Natural killer cell (primary cell): ENCODE measurements at places on chromosomes 3 and 15. TPM values are rescaled to one million over a fixed set of nuclear protein-coding genes. Genes with fewer than 3 reads are reported as not detected.

The COL6A5 gene
- total RNA-seq, result not detected

DNA sequence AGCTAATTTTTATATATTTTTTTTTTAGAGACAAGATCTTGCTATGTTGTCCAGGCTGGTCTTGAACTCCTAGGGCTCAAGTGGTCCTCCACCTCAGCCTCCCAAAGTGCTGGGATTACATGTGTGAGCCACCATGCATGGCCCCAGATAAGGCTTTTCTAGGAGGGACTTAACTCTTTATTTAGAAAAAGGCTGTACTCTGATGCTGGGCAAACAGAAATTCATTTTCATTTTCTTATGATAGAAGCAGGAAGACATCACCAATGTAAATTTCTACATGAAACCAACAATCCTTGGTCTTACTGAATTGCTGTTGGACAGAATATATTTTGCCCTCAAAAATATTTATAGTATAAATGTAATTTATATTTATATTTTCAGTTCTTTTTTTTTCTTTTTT lies 9.6 kb downstream of the NIPA1 start:
- peak overlapping the region; percentile 52 for H3K27ac ChIP-seq
- H3K27me3 ChIP-seq, result no peaks in the 10 kb centered on the region
- peaks cover 2% of the 10 kb centered on the region for H3K4me1 ChIP-seq
- no peak for DNase-seq
- H3K36me3 ChIP-seq, result no peaks in the 10 kb centered on the region

The SEMA4B gene
- total RNA-seq, result 28.1 TPM

The XIRP1 gene
- 0.14 TPM for total RNA-seq

The PTH1R gene
- total RNA-seq, result not detected

The GPR62 gene
- total RNA-seq, result not detected

The RBM6 gene
- 193 TPM for total RNA-seq

DNA sequence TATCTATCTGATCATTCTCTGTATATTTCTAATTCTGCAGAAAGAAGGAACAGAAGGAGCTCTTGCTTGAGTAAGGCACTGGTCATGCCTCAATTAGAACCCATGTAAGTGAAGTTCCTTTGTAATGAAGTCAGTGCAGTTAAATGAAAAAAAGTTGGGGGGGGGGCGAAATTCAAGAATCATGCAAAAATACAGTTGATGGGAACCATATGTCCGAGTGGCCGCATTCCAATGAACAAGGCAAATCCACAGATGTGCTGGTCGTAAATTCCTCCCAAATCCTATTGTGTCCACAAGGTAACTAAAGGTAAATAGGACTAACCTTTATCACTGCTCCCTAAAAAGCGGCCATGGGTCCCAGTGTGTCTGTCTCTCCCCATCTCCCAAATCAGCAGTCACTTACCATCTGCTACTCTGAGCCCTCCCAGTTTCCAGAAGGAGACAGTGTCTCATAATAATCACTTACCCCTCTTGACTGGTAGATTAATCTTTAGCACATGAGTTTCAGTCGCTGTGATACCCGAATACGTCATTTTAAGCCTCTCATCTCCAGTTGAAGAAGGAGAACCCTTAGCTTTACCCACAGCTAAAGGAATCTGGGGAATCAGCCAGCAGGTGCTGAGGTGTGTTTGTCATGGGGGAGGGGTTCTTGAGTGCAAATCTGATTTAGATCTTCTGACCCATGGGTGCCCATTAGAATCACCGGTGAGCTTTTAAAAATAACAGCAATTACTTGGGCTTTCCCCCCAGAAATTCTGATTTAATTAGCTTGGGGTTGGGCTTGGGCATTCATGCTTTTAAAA lies 56.3 kb upstream of the EPHB3 start:
- H3K27ac ChIP-seq, result no peak overlapping the region
- H3K4me3 ChIP-seq, result no peak overlapping the region
- DNase-seq, result no peak

GRCh38 chr3:114666623-114667022 lies 372.8 kb downstream of the TIGIT start:
- H3K27ac ChIP-seq, result no peak overlapping the region
- DNase-seq, result no peak
- no peaks in the 10 kb centered on the region for H3K27me3 ChIP-seq
- H3K4me1 ChIP-seq, result no peaks in the 10 kb centered on the region
- no peaks in the 10 kb centered on the region for H3K36me3 ChIP-seq

The CCR5 gene
- 1.0 TPM for total RNA-seq

- no peak for DNase-seq
- no peak overlapping the region for H3K4me3 ChIP-seq
- no peaks in the 10 kb centered on the region for H3K4me1 ChIP-seq
Measured at GRCh38 chr3:59017617-59017984, 32.2 kb downstream of the CFAP20DC start.

DNA sequence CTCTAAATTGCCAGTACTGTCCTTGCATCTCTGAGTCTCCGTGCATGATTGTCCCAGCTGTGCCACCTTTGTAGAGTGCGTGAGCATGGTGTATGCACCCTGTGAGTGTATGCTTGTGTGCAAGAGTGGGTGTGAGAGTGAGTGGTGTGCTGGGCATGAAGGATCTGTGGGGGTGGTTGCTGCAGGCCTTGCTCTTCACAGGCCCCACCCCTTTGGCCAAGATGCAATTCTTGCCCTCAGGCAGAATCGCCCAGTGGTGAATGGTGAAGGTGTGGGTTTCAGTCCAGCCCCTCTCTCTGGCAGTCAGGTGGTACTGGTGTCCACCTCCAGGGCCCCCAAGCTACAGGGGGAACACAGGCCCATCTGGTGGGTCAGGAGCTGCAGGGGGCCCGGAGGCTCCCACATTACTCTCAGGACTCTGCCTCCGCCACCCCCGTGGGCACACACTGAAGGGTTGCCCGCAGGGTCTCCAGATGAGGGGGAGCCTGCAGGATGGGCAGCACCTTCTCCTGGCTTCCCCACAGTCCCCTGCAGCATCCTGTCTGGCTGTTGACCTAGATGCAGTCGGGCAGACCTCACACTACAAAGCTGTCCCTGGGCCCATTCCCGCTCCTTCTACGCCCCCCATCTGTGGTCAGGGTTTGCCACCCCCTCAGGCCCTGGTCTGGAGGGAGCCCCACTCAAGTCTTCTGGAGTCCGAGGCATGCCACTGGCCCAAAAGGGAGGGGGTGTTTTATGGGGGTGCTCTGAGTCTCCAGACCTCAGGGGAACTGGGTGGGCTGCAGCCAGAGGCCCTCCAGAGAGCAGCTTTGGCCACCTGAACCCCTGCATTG lies 8.3 kb upstream of the ROPN1B start:
- H3K27me3 ChIP-seq, result no peaks in the 10 kb centered on the region
- no peaks in the 10 kb centered on the region for H3K36me3 ChIP-seq
- H3K4me3 ChIP-seq, result no peak overlapping the region
- H3K27ac ChIP-seq, result no peak overlapping the region
- H3K4me1 ChIP-seq, result no peaks in the 10 kb centered on the region

DNA sequence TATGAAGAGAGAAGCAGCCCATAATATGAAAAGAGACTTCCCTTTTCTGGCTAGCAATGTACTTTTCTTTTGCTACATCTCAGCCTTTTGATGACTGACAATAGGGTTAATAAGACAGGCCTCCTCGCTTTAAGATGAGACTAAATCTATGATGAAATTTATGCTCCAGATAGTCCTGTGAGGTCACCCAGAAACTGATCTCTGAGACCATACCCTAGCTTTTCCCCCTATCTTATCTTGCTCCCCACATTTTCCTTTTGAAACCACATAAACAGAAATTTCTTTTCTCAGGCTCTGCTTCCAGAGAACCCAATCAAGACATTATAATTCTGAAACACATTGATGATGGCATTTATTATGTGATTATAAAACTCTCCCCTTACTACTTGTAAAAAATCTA lies 168.8 kb upstream of the CADM2 start:
- H3K4me3 ChIP-seq, result no peak overlapping the region
- no peaks in the 10 kb centered on the region for H3K27me3 ChIP-seq
- no peaks in the 10 kb centered on the region for H3K36me3 ChIP-seq
- no peak overlapping the region for H3K27ac ChIP-seq

The ITIH4 gene
- total RNA-seq, result 32.8 TPM

- no peaks in the 10 kb centered on the region for H3K36me3 ChIP-seq
- H3K4me1 ChIP-seq, result no peaks in the 10 kb centered on the region
- H3K4me3 ChIP-seq, result no peak overlapping the region
- no peak overlapping the region for H3K27ac ChIP-seq
Measured at GRCh38 chr3:137207616-137208015, 249.8 kb downstream of the IL20RB start.

The SLC28A1 gene
- total RNA-seq, result not detected

GRCh38 chr3:73624821-73625665 lies at the start of gene PDZRN3:
PDZRN3 (minus strand) TSS chr3:73624941.
- no peak within 1 kb of the TSS for H3K4me3 ChIP-seq
- no peak within 1 kb of the TSS for H3K27ac ChIP-seq
- no peaks in the 10 kb centered on the region for H3K4me1 ChIP-seq
- no peak for DNase-seq
